CD4-positive, alpha-beta T cell treated with Interleukin-2 at 100 ng/mL for 4 hours (primary cell): ENCODE measurements at places on chromosomes 4 and X.

DNA sequence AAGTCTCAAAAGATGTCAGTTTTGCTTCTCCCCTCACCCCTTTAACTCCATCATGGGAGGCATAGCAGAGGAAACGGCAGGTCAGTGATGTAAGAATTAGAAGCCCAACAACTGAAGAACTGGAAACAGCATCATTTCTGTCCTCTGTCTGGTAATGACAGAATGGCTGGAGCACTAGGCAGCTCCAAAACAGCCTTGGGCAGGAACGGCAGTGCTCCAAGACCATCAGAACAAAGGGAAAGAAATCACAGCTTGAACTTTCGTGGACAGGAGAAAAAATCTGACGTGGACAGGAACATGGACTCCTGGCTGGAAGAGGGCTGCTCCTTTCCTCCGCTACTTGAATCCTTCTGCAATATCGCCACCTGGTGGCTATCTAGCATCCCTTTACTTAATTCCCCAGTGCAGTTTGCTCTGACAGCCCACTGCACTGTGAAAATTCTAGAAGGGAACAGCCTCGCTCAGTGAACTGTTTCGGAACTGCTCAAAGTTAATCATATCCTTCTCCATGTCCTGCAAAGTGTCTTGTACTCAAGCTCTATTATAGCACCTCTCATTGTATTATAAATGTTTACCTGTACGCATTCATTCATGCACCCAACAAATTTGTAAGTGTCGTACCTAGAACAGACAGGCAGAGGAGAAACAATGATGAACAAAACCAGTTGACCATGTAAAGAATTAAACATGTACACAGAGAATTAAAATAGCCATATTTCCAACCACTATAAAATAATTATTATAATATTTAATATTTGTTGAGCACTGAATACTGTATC lies 20.4 kb downstream of the SLC25A53 start:
- peak; percentile 65 for DNase-seq

DNA sequence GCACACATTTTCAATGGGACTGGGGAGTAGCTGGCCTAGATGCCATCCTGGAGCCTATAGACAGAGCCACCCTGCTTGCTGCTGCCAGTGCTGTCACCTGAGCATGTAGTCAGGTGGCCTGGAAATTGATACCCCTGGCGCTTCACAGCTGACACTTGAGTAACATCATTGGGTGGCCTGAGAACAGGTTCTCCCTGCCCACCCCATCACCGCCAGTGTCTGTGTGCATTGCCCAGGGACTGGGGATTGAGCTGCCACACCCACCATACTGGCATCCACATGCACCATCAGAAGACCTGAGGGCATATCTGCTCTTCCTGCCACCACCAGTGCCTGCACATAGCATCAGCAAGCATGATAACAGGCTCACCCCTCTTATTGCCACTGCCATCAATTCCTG lies 1142.9 kb upstream of the PABPC4L start:
- no peak for DNase-seq

GRCh38 chr4:86496094-86497080 lies 97.7 kb upstream of the PTPN13 start:
- DNase-seq, result peak; percentile 38

DNA sequence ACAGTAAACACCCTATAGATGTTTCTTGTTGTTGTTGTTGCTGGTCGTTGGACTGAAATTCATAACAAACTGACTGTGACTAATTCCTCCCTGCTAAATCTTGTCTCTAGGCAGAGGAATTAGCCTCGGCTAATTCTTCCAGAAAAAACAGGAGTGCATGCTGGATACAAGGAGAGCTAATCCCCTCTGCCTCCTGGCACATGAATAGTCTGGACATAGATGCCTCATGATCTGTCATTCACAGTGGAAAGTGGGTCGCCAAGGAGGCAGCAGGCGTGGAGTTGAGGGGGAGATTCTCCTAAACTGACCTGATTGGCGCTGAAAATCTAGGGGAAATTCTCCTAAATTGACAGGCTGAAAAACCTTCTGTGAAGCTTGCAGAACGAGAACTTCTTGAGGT lies 220.1 kb downstream of the DCTD start:
- DNase-seq, result no peak

GRCh38 chrX:26664919-26665318 lies 448.9 kb downstream of the MAGEB5 start:
- DNase-seq, result no peak

DNA sequence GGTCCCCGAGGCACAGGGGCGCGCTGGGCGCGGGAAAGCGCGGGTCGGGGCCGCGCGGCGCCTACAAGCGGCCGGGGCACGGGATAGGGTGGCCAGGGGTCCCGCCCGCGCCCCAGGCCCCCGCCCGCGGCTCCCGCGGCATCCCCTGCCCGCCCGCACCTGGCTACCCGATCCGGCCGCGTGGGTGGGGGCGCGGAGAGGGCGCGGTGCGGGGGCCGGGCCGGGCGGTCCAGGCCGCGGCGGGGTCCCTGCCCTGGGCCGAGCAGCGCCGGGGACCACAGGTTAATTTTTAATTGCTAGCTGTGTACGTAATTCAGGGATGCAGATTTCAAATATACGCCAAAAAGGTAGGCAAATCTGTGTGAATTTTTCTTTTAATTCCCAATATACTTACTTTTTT lies 44.3 kb upstream of the FAM47C start:
- no peak for DNase-seq

DNA sequence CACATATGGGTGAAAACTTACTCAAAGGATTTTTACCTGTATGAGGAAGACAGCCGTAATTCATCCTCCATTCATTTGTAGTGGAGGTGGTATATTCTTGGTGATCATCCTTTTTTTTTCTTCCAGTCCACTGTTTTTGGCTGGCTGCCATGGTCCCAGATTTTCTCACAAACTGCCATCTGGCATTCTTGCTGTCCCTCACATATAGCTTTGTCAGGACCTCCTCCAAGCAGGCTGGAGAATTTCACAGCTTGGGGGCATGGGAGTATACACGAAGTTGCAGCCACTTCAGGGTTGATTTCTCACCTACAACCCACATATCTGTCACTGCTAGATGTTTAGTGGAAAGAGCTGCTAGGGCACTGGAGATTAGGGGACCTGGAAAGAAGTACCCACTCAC lies 401.0 kb downstream of the IL1RAPL1 start:
- DNase-seq, result no peak

DNA sequence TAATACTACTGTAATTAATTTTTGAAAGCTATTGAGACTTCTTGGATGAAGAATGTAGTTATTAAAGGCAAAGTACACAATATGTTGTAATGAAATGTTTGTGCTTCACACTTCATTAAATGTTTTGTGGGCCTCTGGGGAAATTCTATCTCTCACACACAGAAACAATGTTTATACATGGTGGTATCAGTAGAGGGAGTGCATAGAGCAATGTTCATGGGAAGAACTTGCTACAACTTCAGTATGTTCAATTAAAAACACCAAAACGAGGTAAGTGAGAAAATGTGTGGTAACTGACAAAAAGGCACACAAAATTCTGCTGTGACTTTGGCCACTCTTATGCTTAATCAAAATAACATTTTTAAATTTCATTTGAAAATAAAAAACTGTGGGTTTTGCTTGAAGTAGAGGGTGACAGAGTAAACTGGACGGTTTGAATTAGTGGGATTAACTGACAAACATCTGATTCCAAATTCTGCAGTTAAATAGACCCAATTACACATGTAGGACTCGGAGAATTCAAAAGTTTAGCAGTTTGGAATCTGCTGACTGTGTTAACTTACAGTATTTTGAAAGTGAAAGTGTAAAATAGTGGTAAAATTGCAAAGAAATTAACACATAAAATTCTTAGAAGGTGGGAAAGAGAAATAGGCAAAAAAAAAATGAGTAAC lies 111.4 kb upstream of the TTC29 start:
- DNase-seq, result peak; percentile 2
